ENCODE measurements at places on chromosomes 5 and 9.

DNA sequence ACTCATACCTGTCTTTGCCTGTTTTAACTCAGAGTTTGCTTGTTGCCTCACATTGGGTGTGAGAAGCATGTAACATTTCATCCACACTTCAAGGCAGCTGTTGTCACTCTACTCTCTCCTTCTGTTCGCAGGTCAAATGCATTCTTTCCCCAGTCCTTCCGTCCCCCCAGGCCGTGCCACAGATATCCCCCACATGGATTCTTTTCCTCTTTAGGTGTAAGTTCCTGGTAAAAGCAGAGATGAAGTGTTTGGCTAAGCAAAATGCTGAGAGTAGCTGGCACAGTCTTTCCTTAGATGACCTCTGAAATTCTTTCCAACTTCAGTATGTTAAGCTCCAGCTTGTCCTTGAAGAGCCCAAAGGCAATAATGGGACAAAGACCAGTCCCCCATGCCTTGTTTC lies 328.2 kb downstream of the SLIT3 start:
- no peak for DNase-seq

- no peak for DNase-seq
Observed at GRCh38 chr9:69585571-69585970, 86.6 kb downstream of the APBA1 start.

DNA sequence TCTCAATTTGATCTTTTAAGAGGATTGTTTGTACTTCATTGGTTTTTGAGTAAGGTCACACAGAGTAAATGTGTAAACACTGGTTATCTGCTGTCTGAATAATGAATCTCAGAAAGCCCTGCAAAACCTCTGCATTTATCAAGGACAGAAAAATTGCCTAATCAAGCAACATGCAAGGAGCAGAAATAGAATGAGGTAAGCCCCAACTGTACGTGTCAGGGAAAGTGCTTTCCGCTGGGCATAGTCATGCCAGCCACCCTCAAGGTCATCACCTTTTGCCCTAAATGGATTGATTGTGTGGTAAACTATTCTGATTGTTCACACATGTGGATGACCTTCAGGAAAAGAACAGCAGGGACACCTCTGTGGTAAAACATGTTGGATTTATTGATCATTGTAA lies 376.9 kb upstream of the KCNN2 start:
- peak; percentile 45 for DNase-seq

GRCh38 chr9:127758843-127759242 lies 19.6 kb downstream of the SH2D3C start:
- no peak for DNase-seq

- no peak for DNase-seq
Observed at GRCh38 chr5:133353741-133354140, 258.6 kb downstream of the FSTL4 start.

DNA sequence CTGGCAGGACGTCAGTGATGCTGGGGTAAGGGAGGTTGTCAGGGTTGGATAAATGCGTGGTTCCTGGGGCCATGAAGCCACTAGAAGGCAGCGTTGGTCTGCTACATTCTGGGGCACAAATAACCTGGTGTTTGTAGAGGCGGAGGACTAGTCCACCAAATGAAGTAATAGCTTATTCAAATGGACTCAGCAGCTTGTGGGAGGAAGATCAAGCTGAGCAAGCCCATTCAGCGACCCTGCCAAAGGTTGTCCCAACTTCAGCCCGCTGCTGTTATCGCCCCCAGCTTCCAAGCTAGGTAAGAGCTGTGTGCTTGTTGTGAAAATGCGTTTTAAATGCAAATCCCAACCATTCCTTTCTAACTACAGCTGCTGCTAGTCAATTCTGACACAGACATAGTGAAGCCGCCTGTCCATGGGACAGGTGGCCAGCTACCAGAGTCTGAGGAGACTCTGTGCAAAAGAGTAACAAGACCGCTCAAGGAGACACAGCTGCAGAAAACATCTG lies 7.6 kb upstream of the FAM240B start:
- no peak for DNase-seq

GRCh38 chr5:127305493-127305892 lies 14.9 kb downstream of the MEGF10 start:
- no peak for DNase-seq

DNA sequence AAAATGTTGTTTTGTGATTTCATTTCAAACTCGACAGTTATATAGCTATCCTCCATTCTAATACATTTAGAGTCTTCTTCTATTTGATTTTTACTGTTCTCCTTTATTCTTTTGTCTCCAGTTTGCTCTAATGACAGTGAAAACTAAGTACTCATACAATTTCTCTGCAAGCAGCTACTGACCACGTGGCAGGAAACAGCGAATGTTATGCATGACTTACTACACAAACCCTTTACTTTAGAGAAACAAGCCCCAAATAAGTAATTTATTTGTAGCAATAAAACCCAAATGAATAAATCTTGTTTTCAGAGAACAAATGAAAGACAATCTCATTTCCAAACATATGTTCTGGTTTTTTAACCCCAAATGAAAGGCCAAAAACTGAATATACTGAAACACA lies 41.9 kb downstream of the CDH6 start:
- DNase-seq, result no peak

GRCh38 chr5:43411495-43411894 lies 696 bp downstream of the CCL28 start:
- DNase-seq, result no peak

DNA sequence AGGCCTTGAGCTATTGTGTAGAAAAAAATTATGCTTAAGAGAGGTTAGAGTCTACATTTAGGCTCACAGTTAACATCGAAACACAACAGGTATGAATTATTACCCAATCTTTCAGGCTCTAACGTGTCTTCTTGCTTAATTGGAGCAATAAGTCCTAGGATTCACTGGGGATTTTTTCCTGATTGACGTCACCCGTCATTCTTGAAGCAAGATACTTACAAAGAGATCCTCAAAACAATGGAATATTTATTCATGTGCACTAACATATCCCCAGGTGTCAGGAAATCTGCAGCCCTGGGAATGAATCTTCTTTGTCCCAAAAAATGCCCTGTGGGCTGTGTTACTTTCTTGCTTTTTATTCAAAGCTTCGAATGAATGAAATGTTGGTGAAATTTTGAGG lies 413.5 kb downstream of the NFIB start:
- DNase-seq, result no peak

GRCh38 chr9:5917273-5917672 lies 26.6 kb downstream of the MLANA start:
- DNase-seq, result no peak

DNA sequence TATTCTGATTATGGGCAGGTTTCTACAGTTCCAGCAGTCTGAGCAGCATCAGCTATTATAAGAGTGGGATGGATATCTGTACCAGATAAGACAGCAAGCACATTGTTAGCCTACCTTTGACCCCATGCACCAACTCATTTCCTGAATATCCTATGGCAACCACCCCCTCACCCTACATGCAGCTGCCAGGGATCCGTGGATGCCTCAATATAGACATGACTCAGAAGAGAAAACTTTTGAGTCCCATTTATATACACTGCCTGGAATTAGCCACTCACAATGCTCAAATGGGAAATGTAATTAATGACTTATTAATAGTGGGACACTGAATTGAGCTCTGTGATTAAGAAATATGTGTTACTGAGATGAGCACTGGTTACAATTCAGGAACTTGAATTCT lies 124.4 kb downstream of the SSBP2 start:
- DNase-seq, result no peak

DNA sequence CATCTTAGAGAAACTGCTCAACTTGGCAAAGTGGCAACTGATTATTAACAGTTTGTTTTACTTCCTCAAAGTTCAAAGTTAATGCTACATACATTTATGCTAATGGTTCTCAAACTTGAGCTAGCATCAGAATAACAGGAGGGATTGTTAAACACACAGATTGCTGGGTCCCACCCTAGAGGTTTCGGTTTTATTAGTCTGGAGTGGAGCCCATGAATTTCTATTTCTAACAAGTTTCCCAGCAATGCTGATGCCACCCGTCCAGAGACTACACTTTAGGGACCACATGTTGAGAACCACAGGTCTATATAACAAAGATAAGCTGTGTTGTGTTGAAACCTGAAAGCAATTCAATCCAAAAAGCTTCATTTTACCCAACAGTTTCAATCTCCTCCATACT lies 95.3 kb downstream of the FBXW11 start:
- no peak for DNase-seq

GRCh38 chr9:18747595-18747994 lies 273.6 kb downstream of the ADAMTSL1 start:
- DNase-seq, result no peak

DNA sequence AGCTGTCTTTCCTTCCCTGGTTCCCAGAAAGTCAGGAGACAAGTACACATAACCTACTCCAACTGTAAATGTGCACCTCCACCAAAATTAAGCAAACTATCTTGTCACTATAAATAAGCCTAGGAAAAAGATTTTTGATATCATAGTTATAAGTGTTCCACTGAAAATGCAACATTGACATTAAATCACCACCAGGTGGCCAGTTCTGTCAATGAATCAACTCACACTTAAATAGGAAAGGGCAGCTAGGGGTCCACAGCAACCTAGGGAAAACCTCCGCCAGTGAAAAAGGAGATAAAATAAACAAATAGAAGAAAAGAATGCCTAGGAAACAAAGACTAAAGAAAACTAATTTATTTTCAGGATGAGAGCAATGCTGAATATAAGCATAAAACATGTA lies 243.0 kb upstream of the PTPRD start:
- DNase-seq, result no peak

GRCh38 chr9:18493451-18493993 lies 19.6 kb downstream of the ADAMTSL1 start:
- no peak for DNase-seq

DNA sequence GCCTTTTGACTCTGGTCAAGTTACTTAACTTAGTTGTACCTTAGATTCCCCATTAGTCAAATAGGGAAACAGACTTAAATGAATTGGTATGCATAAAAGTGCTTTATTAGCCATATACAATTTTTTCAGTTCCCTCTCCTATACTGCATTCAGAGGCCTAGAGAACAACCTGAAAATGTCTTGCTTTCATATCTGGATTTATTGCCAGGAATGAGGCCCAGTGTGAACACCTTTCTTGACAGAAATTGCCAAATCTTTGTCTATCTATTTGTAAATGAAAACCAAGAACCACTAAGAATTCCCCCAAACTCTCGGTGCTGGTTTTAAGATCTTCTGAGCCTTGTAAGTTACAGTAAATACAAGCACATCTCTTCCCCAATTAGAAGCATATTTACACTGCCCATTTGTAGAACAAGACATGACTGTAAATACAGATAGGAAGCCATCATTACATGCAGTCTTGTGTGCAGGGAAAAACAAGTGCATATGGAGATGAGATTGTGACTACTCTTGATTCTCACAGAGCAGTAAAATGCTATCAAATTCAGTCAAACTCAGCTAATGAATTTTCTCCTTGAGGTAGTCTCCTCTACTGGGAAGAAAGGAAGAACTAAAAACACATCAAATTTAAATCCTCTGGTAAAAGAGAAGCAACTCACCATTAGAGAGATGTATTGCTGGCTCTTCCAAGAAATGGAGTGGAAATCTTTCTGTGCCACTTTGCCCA lies 5.2 kb upstream of the FAM13B start:
- DNase-seq, result no peak

- DNase-seq, result no peak
Observed at GRCh38 chr5:111953351-111954127, 196.5 kb upstream of the NREP start.

- no peak for DNase-seq
Observed at GRCh38 chr9:77588271-77588937, 59.7 kb downstream of the GNA14 start.

GRCh38 chr9:84293001-84293798 lies 47.4 kb downstream of the SLC28A3 start:
- no peak for DNase-seq

DNA sequence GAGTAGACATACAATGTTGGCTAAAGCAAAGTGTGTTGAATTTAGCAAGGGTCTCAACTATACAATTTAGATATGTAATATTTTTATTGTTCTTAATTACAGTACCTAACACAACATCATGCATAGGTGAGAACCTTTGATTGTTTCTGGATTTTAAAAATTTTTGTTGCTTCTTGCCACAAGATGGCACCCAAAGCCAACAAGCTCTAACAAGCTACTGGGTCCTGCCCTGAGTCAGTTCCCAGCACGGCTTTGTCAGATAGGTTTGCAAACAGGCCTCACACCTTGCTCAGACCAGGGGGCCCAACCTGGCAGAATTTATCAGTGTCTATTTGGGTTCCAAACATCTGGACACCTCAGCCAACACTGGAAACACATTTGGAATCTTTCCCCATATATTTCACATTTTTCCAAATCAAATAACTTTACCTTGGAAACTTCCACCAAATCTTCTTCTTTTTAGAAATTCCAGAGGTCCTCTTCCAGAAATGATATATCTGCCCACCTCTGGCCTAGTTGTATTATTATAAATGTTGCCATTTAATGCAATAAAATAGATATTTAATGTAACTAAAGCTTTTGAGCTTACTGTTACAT lies 49.5 kb upstream of the EGFLAM start:
- DNase-seq, result peak; percentile 18

DNA sequence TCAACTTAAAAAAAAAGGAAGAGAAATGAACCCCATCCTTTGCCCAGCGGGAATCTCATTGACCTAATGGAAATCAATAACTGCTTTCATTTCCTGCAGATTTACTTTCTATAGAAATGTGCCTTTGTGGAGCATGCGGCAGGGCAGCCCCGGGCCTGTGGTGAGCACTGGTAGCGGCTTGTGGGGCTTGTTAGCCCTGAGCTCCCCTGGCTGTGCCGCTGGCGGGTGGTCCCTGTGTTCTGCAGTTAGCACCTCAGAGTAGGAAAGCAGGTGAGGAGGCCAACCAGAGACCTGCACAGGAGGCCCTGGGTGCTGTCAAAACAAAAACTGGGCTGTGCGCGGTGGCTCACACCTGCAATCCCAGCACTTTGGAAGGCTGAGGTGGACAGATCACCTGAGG lies 76.8 kb upstream of the CDK20 start:
- no peak for DNase-seq

DNA sequence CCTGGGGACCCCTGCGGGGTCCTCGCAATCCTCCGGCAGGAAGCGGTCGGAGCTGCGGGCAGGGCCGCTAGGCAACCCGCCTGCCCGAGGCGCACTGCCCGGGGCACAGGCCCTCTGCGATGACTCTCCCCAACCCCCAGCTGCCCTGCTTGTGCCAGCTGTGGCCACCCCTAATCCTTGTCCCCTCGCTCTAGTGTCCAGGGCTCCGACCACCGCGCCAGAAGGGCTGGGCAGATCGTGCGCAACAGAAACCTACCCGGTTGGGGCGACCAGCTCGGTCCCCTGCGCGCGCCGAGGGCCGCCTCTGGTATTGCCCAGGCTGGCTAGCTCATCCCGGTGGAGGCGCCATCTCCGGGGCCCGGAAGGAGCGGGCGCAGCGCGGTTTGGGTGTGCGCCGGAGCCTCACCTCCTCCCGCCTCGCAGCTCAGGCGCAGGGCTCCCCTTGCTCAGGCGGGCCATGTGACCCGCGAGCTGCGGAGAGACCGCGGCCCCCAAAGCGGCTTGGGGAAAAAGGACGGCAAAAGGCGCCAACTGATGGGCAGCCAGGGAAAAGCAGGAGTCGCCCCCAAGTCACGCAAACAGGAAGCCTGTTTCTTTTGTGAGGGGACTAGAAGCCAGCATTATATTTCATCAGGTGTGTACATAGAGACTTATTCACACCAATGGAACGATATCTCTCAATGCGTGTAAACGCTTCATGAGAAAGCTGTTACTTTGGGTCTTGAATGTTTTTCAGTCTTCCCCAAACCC lies 46.8 kb upstream of the RNF20 start:
- DNase-seq, result peak; percentile 62

- no peak for DNase-seq
Observed at GRCh38 chr5:96699186-96699820, 37.1 kb downstream of the CAST start.

GRCh38 chr9:38041564-38042243 lies 27.3 kb downstream of the SHB start:
- DNase-seq, result no peak

All from body of pancreas (tissue), 4 donors.